ENCODE measurements at places on chromosomes 3 and 15.

DNA sequence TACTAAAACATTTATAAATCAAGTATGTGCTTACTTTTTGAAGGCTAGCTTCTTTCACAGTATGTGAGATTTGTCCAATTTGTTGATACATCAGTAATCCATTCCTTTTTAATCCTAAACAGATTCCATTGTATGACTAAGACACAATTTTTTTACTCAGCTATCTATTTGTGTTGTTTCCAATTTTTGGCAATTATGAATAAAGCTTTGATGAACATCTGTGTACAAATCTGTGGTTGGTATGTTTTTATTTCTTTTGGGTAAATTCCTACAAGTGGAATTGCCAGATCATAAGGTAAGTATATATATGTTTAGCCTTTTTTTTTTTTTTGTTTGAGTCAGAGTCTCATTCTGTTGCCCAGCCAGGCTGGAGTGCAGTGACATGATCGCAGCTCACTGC, 56.2 kb upstream of the VEPH1 start:
- no peak for DNase-seq

- DNase-seq, result no peak
These were observed 302.0 kb downstream of the DIPK2A start for GRCh38 chr3:144273601-144274000.

DNA sequence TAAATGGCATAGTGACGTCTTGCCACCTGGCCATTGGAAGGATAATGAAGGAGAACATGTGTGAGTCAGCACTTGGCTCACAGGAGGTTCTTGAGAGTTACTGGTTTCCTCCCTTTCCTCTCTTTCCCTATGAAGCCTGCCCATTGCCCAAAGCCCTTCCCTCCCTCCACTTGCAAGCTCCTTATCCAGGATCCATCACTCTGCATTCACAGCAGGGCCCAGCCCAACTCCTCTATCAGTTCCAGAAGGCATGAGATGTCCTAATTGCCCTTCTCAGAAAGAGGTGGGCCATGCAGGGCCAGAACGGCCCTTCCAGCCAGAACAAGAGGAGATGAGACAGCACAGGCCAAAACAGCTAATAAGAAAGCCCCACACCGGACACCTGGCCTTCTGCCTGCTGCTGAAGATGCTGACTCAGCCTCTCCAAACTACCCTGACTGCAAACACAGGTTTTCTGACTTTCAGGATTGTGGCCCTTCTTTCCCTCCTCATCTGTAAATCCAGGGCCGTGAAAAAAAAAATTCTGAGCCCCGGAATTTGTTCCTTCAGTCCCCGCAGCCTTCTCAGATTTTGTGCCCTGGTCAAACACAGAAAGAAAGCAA, 29.7 kb downstream of the HAPLN3 start:
- DNase-seq, result no peak

DNA sequence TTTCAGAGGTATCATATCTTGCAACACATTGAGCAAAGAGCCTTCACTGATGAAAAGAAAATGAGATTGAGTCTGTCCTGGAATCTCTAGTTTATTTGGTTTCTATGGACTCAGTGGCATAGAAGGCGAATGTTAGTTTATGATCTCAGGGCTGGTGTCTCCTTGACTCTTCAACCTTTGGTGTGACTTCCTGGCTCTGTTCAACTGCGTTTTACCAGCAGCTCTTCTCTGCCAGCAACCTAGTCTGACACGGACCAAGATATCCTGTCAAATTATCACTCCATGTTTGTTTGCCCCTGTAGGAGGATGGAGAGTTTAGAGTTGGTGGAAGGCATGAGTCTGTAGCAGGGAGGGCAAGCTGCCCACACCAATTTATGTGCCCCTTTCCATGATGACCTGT, 82.9 kb upstream of the TBC1D5 start:
- DNase-seq, result no peak

- DNase-seq, result no peak
These were observed 55.0 kb downstream of the ZDHHC19 start for GRCh38 chr3:196156160-196156559.

DNA sequence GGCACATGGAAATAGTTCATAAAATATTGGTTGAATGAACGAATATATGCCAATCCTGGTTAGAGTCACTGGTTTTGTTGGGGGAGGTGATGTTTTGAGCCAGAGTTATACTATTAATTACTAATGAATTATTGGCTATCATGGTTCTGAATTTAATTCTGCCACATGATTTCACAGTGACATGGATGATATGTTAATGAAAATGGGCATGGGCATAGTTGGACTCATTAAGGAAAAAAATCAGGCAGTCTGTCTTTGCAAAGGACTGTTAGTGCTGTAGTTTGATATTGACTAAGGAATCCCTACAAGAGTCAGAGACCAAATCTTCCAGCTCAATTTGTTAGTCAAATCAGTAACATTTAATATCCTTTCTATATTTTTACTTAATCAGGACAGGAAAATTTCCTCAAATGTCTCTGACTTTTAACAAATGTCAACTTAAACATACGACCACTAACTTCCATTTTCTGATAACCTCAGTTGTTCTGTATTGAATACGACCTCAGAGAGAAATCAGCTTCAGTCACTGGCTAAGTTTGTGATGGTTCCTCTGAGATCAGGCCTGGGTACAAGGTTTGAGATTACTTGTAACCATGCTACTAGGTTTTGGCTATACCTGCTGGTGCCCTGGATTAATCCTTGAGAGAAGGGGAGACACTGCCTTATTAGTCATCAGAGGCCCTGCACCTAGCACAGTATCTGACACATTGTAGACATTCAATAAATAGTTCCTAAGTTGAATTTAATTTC, 13.3 kb downstream of the NFKBIZ start:
- no peak for DNase-seq

DNA sequence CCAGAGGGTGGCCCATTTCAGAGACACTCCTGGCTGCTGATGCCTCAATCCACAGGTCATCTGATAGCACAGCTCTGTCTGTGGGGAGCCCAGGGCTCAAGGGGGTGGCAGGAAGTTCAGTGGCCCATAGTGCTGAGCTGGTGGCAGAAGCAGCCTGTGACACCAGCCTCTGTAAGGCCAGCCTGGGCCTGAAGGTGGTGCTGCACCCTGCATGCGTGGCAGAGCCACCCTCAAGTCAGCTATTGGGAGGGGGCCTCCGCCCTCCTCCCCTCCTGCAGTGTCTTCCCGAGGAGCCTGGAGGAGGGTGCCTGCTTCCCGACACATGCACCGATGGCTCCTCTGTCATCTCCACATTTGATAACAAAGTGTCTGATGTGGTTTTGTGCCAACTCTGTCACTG, 3.0 kb downstream of the PLA1A start:
- DNase-seq, result no peak

DNA sequence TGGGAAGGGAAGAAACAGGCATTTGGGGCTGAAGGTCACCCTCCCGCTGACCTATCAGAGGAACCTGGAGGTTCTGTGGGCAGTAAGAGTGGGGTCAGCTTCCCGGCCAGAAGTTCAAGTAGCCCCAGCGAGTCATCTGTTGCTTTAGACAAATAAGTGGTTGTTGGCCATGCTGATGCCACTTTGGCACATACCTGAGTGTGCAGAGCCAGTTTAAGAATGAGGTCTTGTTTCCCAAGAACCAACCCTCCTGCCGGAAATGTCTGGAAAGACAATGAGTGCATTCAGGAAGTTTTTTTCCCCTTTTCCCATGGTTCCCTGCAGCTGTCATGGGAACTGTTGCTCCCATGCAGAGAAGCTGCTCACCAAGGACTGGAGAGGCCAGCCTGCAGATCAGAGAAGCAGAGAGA, 166.7 kb downstream of the ZNF621 start:
- no peak for DNase-seq

DNA sequence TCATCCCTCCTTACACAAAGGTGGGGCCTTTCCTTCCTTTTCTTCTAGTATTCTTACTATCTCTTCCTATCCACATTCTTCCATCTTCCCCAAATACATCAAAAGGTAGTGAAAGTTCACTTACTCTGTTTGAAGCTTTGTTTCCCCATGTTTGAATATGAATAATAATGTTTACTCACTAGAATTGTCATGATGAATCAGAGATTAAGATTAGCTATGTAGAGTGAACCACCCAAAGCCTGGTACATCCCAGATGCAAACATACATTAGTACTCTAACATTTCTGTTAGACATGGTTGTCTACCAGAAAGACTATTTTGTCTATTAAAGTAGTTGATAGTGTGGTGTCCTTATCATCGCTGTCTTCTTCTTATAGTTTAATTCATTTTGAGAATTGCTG, 327.1 kb upstream of the TBC1D5 start:
- no peak for DNase-seq

DNA sequence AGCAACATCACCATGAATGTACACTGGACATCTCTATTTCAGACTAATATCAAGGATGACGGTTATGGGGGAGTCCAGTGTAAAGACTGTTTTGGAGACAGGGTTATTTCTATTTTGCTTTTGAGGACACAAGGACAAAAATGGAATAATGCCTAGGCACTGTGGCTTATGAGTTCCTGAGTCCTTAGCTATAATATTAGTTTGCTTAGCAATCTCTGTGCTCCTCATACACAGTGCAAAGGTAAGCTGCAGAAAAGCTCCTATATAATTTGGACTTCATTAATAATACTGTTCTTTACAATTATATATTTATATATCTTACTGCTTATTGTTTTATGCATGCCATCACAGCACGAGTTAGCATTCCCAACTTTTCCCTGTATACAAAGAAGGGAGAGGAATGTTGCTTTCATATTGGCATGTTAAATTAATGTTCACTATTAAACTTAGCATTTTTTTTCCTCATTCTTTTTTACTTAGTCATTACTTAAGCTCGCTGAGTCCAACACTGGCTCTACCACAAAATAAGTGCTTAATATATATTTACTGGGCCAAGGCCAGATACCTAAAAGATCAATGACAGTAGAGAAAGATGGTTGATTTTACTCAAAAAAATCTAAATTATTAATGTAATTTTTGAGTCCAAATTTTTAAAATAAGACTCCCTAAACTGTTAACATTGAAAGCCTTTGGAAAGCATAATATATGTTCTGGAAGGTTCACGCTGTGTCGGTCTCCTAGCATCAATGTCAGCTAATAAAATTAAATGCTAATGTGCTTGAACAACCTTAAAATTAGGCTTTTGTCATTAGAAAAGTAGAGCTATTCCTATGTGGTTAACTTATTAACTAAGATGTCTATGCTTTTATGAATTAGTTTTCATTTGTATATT, 13.8 kb downstream of the THBS1 start:
- no peak for DNase-seq

- no peak for DNase-seq
These were observed 55.4 kb downstream of the RASGRF1 start for GRCh38 chr15:79035111-79035601.

DNA sequence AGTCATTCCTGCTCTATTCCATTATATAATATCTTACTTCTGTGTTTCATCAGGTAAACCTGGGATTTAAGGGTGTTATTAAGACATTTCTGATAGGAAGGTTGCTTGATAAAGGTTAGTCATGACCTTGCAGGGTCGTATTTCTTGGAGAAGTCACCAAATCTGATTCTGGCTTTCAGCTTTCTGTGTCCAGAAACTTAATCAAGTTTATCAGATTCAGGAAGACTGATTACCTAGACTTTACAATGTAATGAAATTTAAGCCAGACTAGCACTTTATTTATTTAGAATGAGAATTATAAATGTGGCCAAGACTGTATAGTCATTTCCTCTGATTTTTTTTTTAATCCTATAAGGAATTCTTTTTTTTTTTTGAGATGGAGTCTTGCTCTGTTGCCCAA, 81.9 kb downstream of the NEO1 start:
- DNase-seq, result no peak

- DNase-seq, result no peak
These were observed 277.6 kb downstream of the FEZF2 start for GRCh38 chr3:62095756-62096155.

DNA sequence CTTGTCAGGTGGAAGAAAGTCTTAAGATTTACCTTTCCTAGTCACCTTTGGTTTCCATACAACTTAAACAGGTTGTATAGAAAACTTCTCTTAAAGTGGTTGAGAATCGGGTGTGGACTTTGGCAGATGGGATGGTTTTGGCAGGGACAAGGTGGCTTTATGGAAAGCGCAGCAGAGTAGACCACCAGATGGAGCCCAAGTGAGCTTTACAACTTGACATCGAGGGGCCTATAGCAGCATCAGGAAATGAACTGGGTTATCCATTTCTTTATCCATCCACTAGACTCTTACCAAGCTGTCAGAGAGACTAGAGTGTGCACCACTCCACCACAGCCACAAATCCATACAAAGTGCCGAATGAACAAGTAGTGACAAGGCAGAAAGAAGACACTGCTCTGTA, 85.3 kb upstream of the MBNL1 start:
- peak; percentile 17 for DNase-seq

GRCh38 chr15:48477795-48478360, 146.6 kb downstream of the DUT start:
- no peak for DNase-seq

DNA sequence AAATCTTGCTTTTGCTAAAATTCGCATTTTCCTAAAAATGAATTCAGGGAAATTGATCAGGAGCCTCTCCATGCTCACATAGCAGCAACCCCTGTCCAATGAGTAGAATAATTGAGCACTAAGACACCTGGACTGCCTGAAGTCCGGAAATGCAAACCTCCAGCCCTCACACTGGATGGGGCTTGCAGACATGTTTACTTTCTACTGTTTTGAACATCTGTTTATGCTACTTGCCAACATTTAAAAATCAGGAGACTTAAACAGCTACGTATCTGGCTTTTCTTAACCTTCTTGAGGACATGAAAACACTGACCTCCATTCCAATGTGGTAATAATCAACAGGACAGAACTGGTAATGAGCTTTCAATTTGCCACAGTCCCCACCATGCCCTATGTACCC, 184.4 kb downstream of the SHOX2 start:
- no peak for DNase-seq

GRCh38 chr3:50279255-50280016, 549 bp downstream of the LSMEM2 start:
- no peak for DNase-seq

DNA sequence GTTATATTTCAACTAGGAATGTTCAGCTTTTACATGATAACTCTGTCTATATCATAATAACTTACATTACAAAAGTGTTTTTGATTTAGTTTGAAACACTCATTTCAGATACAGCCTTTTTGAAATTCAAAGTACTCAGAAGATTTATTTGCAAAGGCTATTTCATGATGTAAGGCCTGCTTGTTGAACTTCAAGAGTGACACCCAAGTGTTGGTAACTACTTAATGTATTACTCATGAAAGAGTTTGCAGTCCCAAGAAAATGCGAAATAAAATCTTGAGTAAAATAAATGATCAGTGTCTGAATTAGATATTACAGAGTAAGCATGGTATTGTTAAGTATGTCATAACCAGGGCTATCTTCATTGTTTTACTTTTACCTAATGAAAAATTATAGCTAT, 35.3 kb downstream of the ARHGEF26 start:
- DNase-seq, result no peak

- DNase-seq, result no peak
These were observed 31.6 kb downstream of the DRD3 start for GRCh38 chr3:114147251-114147650.

- DNase-seq, result no peak
These were observed 92.6 kb upstream of the CTNNB1 start for GRCh38 chr3:41106691-41107090.

- no peak for DNase-seq
These were observed 132.6 kb upstream of the LRRN1 start for GRCh38 chr3:3666664-3667063.

- no peak for DNase-seq
These were observed 14.0 kb downstream of the ITPR1 start for GRCh38 chr3:4507024-4507596.

All from NCI-H1092 (cell line).